ENCODE measurements at places on chromosomes 3 and 15. TPM values are rescaled to one million over a fixed set of nuclear protein-coding genes. Genes with fewer than 3 reads are reported as not detected.

GRCh38 chr3:140950863-140951262 lies 9.2 kb downstream of the SLC25A36 start:
- no peak for DNase-seq

The ACKR2 gene
- polyA plus RNA-seq = not detected

The GHRL gene
- not detected for polyA plus RNA-seq

DNA sequence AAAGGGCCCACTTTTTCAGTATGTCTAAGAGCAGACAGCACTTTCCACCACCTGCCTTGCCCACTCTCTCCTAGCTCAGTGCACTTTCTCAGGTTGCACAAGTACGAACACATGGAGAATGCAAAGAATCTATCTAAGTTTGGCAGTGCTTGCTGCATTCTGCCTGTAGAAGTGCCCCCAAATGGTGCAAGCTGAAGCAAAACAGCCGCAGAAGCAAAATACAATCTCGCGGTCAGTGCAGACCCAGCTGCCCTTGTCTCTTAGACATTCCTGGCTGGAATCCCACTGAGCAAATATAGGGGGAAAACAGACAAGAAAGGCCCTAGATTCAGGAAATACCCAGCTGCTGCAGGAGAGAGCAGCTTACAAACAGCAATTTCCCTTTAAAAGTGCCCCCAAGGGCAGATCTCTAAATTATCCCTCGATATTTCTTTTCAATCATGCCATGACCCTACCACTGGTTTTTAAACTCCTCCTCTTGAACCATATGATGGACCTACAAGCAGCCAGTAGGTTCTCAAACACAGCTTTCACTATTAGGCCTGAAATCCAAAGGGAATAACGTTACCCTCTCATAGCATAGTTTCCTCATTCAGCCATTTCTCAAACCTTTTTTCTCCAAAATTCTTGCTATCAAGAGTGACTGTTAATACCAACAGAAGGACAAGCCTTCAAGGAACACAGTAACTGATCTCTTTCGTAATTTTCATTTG lies 67.0 kb downstream of the TNIK start:
- no peak for DNase-seq

DNA sequence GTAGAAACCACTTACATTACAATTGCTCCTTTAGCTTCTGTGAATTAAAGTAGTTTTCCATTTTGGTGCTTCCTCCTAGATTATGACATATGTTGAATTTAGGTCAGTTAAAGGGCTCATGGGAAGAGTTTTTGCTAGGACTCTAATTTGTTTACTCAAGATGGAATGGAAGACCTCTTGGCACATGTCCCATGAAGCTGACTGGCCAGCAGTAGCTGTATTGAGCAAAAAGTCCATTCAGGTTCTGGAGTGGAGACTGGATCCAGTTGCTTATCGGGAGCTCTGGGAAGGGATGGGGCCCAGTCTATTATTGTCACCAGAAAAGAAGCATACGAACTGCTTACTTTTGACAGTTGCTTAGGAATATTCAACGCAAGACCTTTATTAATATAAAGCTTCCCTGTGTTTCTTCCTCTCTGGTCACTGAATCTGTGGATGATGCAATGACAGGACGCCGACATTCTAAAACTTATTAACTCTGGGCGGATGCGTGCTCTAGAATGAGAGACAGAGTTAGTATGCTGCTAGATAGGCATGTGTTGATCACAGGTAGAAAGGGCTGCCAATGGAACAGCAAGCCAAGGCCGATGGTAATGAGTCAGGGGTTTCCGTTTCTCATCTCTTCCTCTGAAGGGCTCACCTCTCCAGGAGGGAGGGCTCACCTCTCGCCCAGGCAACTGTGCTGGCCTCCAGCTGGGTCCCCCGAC lies 155.8 kb downstream of the NR1D2 start:
- DNase-seq = no peak

Measured in BJ (cell line).